C1 segment of cervical spinal cord (tissue), 14 donors: ENCODE measurements at places on chromosomes 2 and 18.

- DNase-seq = no peak
Measured at GRCh38 chr2:171452773-171453172, 18.7 kb downstream of the DCAF17 start.

GRCh38 chr2:158719403-158719802, 75.7 kb upstream of the DAPL1 start:
- no peak for DNase-seq

DNA sequence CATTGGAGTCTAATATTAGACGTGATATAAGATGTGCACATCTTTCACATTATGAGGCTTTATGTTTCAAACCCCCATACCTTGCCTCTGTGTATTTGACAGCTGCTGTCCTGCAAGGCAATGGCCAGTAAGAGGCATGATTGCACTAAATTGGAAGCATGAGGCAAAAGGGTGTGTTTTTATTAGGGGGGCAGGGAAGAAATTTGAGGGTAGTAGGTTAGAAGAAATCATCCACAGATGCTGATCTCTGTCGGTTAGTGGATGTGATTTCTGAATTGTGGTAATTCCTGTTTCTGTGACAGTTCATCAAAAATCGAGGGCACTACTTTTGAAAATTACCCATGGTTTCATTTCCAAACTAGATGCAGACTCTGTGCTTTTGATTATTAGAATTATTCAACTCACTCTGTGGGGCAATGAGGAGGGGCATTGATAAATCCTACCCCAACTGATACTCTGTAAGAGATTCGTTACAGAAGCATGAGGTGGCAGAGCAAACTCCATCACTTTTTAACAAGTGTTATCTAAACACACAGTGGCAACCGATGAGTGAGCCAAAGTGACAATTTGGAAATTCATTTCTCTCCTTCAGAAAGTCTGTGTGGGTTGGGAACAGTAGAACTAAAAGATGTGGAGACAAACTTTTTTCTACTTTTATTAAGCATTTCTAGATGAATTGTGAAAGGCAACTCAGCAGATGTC, 453.0 kb downstream of the ARHGAP15 start:
- no peak for DNase-seq

GRCh38 chr2:168622559-168622958, 166.5 kb downstream of the CERS6 start:
- no peak for DNase-seq

DNA sequence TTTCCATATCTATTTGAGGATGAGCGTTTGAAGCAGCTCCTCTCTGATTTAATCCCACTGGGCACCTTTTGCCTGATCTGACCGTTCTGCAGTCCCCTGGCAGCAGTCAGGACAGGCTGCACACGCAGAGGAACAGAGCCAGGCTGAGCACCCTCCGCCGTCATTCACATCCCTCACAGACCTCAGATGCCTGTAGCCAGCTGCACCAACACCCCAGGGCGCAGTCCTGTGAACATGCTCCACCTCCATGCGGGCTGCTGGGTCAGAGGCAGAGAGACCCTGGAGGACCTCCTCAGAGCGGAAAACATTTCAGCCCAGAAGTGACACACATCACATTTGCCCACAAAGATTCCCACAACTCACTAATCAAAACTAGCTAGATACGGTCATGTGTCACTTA, 146.1 kb downstream of the SEPTIN10 start:
- no peak for DNase-seq

GRCh38 chr2:127515383-127515915, 10.8 kb downstream of the IWS1 start:
- no peak for DNase-seq

DNA sequence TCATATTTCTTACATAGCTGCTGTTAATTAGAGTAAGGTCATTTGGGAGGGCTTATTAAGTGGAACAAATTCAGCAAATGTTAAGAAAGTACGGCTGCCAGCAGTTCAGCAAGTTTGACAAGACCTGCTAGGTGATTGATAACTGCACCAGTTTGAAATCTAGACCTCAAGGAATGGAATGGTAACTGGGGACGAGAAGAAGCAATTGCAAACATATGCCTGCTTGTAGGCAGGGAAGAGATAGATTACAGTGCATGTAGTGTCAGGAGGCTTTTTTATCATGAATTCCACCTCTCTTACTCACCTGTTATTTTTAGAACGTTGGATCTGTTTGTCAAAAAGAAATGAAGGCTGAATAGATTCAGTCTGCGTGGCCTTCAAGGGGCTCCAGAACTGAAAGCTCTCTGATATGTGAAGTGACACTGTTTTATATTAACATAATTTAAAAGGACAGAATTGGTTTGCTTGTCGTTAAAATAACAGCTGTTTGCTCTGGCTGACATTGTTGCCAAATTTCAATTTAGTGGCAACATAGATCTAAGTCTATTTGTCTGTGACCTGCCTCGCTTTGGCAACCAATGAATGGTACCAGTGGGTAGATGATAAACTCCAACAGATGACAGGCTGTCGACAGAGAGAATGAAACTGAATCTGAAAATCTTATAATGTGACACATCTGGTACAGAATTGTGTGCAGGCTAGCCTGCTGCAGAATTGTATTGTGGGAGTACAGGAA, 199.3 kb downstream of the ZNF407 start:
- DNase-seq = no peak

DNA sequence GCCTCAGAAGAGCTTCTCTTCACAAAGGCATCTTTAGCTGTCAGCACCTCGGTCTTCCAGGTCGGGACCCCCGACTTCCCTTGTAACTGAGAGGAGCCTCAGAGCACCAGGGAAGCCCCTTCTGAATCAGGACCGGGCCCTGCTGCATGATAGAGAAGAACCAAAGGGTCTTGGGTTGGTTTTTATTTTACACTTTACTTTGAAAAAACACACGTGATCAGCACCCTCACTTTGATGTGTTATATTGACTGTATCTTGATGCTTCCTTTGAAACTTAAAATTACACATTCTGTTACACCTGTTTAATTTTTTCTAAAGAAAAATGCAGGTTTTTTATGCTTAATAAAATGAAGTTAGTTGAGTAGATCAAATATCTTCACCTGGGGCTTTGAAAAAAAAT, 202.3 kb downstream of the FAM210A start:
- DNase-seq = no peak

- no peak for DNase-seq
Measured at GRCh38 chr18:37554399-37554787, 11.2 kb downstream of the CELF4 start.

GRCh38 chr2:168694866-168695265, 107.6 kb upstream of the NOSTRIN start:
- DNase-seq = no peak

GRCh38 chr18:58694720-58695468, 23.6 kb downstream of the MALT1 start:
- no peak for DNase-seq

DNA sequence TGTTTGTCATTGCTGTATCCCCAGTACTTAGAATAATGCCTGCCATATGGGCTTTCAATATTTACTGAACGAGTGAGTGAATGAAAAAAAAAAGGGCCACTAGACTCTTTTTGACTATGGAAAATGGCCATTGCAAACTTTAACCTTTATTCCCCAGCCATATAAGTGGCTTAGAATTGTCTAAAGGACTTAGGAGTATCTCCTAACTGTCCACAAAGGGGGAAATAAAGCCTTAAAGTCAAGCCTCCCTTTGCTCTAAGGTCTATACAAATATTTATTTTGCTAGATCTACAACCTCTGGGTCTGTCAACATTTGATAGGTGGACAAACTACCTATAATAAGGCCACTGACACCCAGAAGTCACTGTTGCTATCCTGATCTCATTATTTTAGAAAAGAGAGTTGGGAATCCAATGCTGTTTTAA, 25.7 kb downstream of the UPP2 start:
- no peak for DNase-seq

GRCh38 chr2:36360063-36360462, 4.5 kb downstream of the CRIM1 start:
- DNase-seq = no peak

DNA sequence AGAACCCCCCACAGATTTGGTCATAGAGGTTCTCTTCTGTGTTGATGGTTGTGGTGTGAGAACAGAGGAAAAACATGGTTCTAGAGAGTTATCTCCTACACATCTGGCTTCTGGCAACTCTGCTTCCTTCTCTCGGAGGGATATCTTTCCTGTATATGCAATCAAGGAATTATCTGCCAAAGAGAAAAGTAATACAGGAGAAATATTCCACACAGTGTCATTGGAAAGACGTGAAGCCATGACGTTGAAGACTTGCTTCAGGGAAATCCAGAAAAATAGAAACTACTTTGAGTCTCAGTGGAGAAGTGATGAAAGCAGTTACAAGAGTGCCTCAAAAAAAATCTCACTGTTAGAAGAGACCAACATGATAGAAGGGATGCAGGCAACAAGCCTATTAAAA, 78.5 kb downstream of the RAB31 start:
- DNase-seq = no peak

DNA sequence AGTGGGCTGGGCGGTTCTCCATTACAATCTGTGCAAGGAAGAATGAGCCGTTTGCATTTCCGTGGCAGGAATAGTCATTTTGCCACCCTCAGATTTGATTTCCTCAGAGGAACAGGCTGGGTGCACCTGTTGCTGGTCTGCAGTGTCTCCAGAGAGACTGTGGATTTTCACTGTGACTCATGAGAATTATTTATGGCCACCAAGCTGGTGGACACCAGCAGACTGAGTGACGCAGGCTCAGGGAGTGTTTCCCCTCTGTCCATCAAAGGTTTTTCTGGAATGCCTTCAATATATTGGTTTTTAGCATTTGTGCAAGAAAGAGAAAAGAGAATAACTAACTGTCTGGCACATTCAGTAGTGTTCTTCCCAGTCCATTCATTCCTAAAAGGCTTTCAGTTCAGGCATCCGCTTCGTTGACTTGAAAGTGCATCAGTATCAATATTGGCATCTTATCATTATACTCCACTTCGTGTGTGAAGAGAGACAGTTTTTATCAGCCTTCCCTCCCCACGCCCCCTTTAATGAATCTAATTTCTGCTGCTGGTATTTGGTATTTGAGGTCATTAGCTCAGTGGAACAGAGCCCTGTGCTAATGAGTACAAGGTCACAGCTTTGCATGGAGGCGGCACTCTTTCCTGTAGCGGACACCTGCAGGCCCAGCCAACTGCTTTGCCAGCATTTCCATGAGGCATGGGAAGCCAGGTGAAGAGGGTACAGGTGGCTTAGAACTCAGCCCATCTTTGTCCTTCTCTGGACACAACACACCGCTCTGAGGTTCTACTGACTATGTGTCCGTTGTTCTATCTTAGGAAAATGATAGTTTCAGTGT, 39.9 kb downstream of the PRKCE start:
- DNase-seq = no peak
